ENCODE measurements at places on chromosomes 6 and 20.

DNA sequence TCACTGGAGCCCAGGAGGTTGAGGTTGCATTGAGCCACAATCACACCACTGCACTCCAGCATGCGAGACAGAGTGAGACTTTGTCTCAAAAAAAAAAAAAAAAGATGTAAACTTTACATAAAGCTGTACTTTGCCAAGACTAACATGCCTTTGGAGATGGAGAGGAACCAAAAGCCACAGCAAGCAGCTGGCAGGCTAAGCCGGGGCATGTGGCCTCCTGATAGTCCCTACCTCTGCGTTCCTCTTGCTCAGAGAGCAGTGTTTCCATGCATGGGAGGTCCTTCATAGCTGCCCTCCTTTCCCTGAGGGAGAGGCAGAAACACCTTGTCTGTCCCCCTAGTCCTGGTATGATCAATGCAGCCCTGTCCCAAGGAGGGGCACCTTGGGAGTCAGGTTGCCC lies 35.2 kb downstream of the SPATA2 start:
- no peak for DNase-seq

- peak; percentile 6 for DNase-seq
Measured at GRCh38 chr6:71420095-71420692, 131.6 kb downstream of the OGFRL1 start.

DNA sequence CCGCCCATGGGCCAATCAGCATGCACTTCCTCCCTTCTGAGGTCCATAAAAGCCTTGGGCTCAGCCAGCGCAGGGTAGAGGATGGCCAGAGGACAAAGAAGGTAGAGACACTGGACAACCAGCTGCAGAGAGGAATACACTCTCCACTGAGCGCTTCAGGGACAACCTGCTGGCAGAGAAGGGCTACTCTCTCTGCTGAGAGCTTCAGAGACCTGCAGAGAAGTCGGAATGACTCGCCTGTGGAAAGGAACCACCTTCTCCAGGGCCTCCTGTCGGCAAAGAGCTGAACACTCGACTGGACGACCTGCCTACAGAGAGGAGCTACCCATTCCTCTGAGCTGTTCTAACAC lies 31.4 kb upstream of the SLA2 start:
- DNase-seq = no peak

DNA sequence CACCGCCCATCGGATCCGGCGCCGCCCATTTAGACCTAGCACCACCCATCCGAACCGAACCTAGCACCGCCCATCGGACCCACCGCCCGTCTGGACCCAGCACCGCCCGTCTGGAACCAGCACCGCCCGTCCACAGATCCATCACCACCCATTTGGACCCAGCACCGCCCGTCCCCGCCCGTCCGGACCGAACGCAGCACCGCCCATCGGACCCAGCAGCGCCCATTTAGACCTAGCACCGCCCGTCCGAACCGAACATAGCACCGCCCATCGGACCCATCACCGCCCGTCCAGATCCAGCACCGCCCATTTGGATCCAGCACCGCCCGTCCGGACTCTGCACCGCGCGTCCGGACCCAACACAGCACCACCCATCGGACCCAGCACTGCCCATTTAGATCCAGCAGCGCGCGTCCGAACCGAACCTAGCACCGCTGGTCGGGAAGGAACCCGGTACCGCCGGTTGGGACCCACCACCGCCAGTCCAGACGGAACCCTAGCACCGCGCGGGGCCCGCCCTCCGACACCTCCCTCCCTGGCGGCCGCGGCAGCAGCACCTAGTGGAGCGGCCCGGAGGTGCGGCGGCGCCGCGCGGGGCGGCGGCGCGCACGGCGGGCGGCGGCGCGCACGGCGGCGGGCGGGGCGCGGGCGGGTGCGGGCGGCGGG lies 348 bp upstream of the AFDN start:
- DNase-seq = peak; percentile 72

- no peak for DNase-seq
Measured at GRCh38 chr20:36498386-36499179, 42.7 kb upstream of the MYL9 start.

- DNase-seq = no peak
Measured at GRCh38 chr6:155171747-155172449, 91.9 kb upstream of the CLDN20 start.

GRCh38 chr6:22067122-22067521 lies 229.7 kb downstream of the PRL start:
- no peak for DNase-seq

GRCh38 chr20:20734475-20734948 lies 22.1 kb upstream of the RALGAPA2 start:
- DNase-seq = no peak

DNA sequence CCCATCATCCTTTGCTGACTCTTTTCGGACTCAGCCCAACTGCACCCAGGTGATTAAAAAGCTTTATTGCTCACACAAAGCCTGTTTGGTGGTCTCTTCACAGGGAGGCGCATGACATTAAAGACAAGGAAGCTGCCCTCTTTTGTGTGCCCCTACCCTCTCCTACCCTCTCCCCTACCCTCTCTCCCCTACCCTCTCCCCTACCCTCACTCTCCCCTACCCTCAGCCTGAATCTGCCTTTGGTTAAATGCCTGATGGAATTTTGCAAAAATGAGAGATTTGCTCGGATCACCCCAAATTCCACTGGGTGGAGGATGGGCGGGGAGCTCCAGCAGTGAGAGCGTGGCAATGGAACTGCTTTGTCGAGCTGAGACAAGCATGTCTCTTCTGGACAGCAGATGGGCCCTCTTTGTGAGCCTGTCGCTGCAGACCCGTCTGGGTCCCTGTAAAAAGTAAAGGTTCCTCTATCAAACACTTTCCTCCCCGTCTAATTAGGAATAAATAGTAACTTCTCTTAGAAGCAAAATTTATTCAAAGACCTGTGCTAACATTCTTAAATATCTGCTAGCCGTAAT lies 76.4 kb upstream of the MLN start:
- DNase-seq = no peak

DNA sequence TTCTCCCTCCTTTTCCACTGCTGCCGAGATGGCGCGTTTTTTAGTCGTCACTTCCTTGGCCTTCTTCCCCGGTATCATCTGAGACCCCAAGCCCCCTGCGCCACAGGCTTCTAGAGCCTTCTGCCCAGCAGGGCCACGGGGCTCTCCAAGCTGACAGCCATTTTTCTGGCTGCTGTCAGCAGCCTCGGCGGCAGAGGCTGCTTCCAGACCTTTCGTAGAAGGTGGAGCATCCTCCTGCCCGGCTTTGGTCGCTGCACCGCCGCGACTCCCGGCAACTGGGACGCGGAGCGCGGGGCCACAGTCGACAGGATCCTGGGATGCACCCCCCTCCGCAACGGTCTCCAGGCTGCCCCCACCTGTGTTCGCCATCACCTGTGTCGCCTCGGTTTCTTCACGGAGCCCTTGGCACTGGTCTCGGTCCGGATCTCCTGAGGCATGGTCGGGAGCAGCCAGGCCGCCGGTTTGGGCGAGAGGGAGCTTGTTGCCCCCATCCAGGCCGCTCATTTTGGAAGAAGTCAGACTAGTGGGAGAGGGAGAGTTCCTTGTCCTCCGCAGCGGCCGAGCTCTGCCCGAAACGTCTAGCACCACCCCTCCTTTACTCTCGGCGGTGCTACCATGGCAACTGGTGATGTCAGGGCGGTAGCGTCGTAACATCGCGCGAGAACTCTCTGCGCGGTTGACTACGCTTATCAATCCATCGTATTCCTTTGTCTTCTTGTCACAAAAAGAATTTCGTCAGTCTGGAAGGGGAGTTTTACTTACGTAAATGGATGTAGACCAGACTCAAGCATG lies at the start of gene TSPYL4:
TSPYL4 (minus strand) TSS at position 571 of the 792 bp plus-strand sequence; CDS start at position 504, 67 bp downstream.
- peak; percentile 86 for DNase-seq

GRCh38 chr20:37190354-37191112 lies 11.2 kb upstream of the MROH8 start:
- no peak for DNase-seq

GRCh38 chr6:140001821-140002341 lies 627.4 kb upstream of the CITED2 start:
- no peak for DNase-seq

DNA sequence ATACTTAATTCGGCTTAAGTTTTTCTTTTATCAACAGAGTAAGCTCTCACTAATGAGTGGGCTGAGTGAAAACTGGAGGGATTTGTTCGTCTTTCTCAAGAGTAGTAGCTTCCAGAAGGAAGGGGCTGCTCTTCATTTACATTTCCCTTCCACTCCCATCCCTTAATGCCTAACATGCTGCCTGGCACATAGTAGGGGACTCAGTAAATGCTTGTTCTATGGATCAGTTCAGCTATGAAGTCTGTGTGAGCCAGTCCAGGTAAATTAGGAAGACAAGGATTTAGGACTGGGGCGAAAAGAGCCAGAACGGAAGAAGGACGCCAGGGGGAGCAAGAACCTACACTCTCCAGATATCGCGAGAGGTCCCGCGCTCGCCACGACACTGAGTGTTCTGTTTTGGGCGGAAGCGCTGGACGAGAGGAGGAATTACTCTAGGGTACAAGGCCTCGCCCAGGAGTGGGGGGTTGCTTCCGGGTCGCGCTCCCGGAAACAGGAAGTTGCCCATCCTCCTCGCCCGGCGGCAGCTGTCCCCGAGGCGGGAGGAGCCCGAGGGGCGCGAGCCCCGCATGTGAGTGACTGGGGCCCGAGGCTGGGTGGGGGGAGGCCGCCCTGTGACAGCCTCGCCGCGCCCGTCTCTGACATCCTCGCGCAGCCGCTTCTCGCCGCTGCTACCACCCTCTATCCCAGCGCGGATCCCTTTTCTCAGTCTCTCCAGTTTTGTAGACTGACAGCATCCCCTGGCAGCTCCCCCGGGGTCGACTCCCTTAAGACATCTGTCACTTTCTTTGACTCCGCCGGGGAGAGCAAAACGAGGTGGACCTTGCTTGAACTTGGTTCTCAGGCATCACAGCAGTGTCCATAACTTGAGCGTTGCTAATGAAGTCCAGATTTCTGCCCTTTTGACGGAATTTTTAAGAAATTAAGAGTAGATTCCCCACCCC lies at the start of gene C6orf89:
C6orf89 (plus strand) TSS at position 492 of the 941 bp plus-strand sequence. CDS start 13,493 bp downstream, outside the sequence.
- peak; percentile 93 for DNase-seq

GRCh38 chr6:16420715-16421461 lies 182.5 kb downstream of the GMPR start:
- peak; percentile 88 for DNase-seq

DNA sequence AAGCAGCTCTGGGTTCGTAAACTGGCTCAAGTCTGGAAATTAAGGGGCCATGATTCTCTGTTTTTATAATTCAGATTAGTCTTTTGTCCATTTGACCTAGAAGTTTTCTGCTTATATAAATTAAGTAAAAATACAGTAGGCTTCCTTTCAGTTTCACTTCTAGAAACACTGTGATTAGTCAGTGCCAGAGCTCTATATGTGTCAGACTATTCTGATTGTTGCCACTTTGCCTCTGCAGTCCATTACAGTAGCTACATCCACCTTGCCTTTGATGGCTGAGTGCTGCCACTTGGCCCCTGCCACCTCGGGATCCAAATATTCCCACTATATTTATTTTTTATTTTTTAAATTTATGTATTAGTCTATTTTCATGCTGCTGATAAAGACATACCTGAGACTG lies 7.9 kb downstream of the ZC2HC1B start:
- DNase-seq = no peak

- no peak for DNase-seq
Measured at GRCh38 chr20:22160101-22160652, 424.2 kb downstream of the FOXA2 start.

- DNase-seq = no peak
Measured at GRCh38 chr6:100595456-100595855, 130.7 kb upstream of the SIM1 start.

DNA sequence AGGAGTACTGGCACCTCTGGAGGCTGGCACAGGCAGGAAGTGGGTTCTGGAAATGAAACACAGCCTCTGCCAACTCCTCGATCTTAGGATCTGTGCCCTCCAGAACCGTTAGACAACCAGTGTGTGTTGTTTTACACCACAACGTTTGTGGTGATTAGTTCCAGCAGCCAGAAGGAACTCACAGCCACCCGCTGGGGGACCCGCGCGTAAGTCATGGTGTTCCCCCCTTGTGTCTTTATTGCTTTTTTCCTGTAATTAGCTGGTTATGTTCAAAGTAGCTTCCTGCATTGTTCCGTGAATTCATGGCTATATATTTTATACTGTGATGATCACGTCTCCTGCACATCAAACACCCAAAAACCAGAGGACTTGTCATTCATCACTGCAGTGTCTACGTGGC lies 117.4 kb downstream of the RNASET2 start:
- no peak for DNase-seq

- no peak for DNase-seq
Measured at GRCh38 chr6:112432853-112433252, 85.7 kb downstream of the RFPL4B start.

GRCh38 chr6:145247692-145248419 lies 487.5 kb downstream of the EPM2A start:
- DNase-seq = no peak

GRCh38 chr20:23081263-23081819 lies 4.8 kb downstream of the CD93 start:
- DNase-seq = no peak

DNA sequence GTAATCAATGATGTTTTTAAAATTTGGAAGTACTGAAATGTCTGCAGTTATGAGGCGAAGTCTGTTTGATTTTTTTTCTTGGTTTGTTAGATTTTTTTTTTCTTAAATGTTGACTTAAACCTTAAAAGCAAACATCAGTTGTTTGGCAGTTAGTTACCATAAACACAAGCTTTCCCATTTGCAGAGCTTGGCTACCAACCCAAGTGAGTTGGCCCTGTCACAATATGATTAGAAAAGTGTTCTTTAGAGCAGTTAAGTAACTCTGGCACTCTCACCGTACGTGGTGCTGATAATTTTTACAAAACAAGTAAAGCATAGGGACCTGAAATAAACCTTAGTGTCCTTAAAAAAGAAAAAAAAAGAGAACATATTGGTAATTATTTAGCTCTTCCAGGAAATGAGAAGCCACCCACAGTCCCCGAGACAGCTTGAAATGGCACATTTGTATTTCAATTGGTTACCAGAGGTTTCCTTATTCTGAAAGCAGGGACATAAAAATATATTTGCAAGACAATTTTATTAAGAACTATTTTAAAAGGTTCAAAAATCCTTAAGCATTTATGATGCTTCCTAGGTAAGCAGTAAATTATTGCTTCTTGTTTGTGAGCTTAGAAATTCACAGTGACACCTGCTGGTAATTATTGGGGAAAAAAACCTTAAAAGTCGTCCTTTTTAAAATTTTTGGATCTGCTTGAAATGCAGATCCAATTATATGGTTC lies 3.9 kb downstream of the HEY2 start:
- DNase-seq = no peak

- no peak for DNase-seq
Measured at GRCh38 chr20:62714006-62714405, 5.4 kb downstream of the NTSR1 start.

DNA sequence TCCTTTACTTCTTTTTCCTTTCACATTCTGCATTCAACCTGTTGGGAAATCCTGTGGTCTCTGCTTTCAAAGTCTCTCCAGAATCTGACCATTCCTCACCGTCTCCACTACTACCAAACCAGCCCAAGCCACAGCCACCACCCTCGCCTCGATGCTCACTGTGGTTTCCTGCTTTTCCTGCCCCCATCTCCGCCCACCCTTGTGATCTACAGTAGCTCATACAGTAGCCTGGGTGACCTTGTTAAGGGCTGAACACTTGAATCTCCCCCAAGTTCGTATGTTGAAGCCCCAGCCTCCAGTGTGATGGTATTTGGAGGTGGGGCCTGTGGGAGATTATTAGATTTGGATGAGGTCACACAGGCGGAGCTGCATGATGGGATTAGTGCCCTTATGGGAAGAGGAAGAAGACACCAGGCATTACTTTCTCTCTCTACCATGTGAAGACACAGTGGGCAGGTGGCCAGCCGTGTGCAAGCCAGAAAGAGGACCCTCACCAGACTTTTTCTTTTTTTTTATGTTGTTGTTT lies 189.0 kb upstream of the UST start:
- DNase-seq = peak; percentile 18

GRCh38 chr20:50126662-50127061 lies 13.7 kb upstream of the UBE2V1 start:
- no peak for DNase-seq

All from GM06990 (cell line).